Heart left ventricle (tissue), 16 donors: ENCODE measurements at places on chromosomes 4 and X. TPM values are rescaled to one million over a fixed set of nuclear protein-coding genes. Genes with fewer than 3 reads are reported as not detected.

The UGT2A1 gene
- polyA plus RNA-seq = not detected

The GPAT3 gene
- polyA plus RNA-seq = 21.3 TPM

The CFP gene
- 1.6 TPM for polyA plus RNA-seq

The TAPT1 gene
- 12.3 TPM for polyA plus RNA-seq

The NAP1L3 gene
- polyA plus RNA-seq = 1.1 TPM

The PGK1 gene
- polyA plus RNA-seq = 76.5 TPM

The ZBTB49 gene
- polyA plus RNA-seq = 1.1 TPM

The ASB11 gene
- 21.0 TPM for polyA plus RNA-seq

The EOLA1 gene
- polyA plus RNA-seq = 45.6 TPM

The SEC24D gene
- 19.0 TPM for polyA plus RNA-seq

The LETM1 gene
- 47.4 TPM for polyA plus RNA-seq

The FGD1 gene
- polyA plus RNA-seq = 4.2 TPM

GRCh38 chr4:114267976-114268375 lies 288.5 kb upstream of the ARSJ start:
- no peak for DNase-seq

- no peak for DNase-seq
These were observed 114.8 kb upstream of the MED14 start for GRCh38 chrX:40849906-40850823.

DNA sequence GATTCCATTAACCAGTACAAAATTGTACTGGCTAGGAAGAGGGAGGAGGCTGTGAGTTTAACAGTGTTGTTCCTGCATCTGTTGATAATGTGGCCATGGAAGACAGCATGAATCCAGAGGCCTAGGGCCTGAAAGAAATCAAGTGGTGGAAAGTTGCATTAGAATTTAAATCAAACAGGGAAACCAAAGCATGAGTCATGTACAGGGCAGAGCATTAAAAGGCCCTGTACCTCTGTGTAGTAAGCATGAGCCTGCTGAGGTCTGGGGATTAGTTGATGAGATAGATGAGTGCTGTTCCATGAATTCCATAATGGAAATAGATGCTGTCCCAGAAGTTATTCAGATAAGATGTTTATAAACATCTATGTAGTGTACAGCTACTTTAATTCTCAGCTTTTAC lies 58.3 kb downstream of the MID1IP1 start:
- DNase-seq = no peak

DNA sequence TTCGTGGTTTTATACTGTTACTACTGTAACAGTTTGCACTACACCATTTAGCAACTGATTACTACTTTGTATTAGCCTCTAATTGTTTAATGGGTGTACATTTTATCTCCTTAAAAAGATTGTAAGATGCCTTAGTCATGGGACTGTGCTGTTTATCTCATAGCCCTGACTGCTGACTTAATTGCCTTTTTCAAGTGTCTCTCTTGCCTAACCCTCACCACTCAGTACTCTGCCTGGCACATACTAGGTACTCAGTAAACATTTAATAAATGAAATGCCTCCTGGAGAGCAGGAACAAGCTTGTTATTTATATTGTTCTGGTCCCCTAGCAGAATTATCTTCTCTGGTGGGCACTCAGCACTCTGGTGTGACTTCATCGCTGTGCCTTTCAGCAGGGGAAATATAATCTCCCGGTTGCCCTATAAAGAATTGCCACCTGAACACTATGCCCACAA lies 1.7 kb upstream of the STIM2 start:
- no peak for DNase-seq

GRCh38 chrX:3529466-3530010 lies 183.1 kb upstream of the MXRA5 start:
- no peak for DNase-seq

GRCh38 chr4:80613470-80613869 lies 277.9 kb downstream of the CFAP299 start:
- no peak for DNase-seq

GRCh38 chr4:143084566-143084965 lies 100.2 kb upstream of the USP38 start:
- DNase-seq = no peak

DNA sequence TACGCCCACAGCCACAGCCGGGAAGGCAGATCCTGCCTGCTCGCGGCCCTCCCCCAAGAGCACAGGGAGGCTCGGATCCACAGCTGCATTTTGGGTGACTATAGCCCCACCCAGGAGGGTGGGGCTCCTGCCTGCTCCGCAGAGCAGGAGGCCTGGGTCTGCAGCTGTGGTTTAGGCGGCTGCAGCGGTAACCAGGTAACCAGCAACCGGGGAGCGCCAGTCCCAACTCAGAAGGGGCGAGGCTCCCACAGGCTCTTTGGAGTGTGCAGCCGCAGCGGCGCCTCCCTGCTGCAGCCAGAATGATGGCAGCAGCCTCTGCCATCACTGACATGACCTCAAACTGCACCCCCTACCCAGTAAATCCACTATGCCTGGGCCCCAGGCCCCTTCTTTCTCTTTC lies 148.0 kb upstream of the F9 start:
- no peak for DNase-seq

DNA sequence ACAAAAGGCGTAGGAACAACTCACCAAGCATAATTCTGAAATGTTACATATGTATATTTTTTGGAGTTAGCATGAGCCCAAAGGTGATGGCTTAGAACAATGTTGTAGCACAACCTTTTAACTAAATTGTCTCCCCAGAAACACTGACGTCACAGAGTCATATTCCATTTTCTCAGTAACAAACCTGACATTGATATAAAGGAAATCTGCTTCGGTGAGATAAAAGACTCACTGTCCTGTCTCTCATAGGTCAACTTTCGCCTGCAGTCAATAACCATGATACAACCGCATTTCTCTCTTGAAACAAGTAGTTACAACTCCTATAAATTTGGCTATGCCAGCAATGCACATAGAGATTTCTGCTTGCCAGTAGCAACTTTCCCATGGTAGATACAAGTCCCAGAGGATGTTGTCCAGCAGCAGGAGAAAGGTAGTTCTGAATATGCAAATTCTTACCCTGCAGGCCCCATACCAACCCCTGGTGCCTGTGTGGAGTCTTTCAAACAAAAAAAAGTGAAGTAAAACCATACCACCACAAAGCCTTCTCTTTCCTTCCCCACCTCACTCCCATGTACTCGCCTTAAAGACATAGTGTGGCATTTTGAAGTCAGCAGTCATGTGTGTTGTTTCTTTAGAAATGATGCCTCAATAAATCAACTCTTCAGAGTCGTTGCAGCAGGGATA lies 47.9 kb downstream of the MTM1 start:
- DNase-seq = no peak

DNA sequence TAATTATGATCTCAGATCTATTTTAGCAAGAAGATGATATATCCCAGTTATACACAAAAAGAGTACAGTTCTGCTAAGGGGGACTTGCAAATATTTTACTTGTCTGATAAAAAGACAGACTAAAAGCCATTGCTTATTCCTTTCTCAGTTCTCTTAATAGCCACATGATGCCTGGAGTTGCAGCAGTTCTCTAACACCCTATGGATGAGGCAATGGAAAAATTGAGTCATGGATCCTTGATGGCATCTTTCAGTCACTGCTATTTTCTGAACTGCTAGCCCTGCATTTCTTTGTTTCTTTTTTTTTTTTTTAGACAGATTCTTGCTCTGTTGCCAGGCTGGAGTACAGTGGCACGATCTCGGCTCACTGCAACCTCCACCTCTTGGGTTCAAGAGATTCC lies 1956.7 kb downstream of the C4orf33 start:
- DNase-seq = no peak

DNA sequence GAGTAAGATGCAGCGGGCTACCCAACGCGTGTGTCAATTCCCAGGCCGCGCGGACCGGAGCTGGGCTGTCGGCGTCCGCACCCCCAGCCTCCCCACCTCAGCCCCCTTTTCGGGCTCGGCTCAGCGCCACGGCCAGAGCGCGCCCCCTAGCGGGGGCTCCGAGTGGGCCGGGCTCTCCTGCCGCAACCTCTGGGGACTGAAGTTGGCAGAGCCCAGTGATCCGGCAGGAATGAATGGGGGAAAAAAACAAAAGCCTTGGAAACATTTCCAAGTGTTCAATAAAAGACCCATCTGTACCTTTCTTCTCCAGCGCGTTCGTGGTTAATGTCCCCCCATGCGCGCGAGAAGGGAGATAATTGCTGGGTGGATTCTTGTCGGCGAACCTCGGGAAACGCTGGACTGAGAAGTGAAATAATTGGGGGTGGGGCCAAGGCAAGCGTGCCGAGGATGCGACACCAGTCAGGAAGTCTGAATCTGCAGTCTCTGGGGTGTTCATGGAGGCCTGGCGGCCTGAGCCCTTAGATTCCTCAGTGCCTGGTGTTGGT lies 5.2 kb upstream of the ARX start:
- DNase-seq = no peak

- DNase-seq = no peak
These were observed 345.7 kb upstream of the FAT1 start for GRCh38 chr4:187069398-187069797.

DNA sequence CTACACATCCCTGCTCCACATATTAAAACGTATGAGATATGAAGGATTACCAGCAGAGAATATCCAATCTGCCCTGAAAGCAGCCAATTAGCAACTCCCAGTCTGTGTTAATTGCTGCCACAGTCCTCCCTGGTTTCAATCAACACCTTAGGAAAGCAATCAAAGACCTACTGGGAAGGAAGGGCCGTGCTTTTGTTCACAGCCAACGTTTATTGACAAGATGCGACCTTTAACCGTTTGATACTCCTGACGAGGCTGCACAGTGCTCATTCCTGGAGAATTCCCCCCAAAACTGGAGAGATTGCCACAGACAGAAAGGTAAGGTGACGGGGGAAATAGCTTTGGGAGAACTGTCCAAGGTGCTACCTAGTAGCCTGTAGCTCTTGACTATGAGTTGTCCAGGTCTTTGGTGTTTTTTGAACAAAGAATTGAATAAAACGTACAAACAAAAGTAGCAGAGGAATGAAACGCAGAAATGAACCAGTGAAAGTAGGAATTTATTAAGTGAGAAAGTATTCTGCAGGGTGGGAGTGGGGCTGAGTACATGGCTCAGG lies 596.5 kb downstream of the NLGN4X start:
- DNase-seq = no peak

DNA sequence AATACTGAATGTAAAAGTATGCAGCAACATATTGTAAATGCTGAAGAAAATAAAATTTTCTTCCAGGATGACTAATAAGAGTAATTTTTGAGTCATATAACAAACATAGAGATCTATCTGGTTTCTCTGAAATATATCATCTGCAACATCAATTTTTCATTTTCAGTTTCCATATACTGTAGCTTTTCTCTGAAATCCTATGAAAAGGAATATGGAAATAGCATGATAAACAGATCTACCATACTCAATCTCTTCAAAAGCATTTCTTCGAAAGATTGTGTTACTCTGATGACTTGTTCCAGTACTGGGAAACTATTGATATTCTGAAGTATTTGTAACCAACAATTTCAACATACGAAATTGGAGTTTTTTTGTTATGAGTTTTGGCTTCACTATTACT lies 1156.7 kb downstream of the FAM133A start:
- no peak for DNase-seq

DNA sequence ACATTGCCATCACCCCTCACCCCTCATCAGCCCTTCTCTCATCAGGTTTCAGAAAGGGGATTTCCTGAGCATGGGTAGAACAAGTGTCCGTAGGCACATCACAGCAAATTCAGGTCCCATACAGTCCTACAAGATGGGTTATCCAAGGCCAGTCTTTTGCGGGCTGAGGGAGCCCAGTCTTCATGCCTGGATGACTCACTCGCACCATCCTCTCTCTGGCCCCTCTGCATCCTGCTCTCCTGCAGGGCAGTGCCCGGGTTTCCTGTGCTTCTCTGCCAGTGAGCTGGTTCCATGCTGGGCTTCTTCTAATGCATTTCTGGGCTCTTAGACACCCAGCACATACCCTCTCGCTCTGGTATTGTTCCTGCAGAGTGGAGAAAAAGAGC lies 7.3 kb upstream of the INTS6L start:
- DNase-seq = peak; percentile 18

- no peak for DNase-seq
These were observed 716.4 kb upstream of the HS3ST1 start for GRCh38 chr4:12145106-12145505.

DNA sequence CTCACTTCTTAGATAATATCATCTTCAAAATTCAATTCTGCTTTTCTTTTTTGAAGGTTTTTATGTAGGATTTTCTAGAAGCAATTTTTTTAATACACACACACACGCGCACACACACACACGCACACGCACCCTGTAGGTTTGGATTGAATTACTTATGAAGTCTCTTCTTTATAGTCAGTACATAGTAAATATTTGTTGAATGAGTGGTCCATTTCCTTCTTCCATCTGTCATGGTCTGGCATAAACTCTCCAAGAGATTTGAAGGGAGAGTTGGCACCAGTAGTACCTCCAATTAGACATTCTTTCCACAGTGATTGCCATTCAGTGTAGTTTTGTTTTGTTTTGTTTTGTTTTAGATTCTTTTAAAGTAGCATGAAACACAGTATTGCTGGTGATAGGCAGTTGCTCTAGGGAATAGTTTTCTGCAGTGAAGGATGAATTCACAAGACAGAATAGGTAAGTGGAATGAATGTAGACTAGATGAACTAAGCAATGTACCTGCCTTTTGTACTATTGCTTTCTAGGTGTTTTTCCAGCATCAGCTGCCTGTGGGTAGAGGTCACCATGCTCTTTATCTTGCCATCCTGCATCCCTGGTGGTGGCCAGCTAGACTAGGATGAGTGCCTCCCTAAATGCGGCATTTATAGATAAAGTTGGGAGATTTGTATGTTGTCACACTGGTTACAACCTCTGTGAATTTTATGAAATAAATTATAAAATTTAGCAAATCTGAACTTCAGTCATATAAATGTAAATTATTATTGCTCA lies 20.5 kb downstream of the PDLIM5 start:
- DNase-seq = no peak

- no peak for DNase-seq
These were observed 431 bp downstream of the C4orf50 start for GRCh38 chr4:6017800-6018199.

DNA sequence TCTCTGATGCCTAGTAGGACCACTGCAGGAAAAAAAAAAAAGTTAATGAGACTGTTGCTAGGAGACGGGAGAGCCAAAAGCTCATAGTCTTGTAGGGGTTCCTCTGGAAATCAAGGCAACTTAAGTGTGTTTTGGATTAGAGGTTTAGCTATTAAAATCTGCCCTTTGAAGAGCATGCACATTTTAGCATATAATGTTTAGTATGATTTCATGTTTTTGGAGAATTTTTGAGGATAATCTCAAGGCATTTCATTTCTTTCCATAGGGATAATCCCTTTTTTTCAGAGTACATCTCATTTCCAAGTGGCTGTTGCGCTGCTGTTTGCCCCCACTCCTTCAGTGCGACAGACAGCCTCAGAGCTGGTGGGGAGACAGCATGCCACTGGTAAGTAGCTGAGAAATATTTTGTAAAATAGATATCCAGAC lies at the start of gene LINC00632:
Gene LINC00632 (plus strand): TSS at position 339 of the 426 bp plus-strand sequence.
- DNase-seq = no peak

GRCh38 chr4:165222651-165222994 lies 15.3 kb downstream of the KLHL2 start:
- peak; percentile 30 for DNase-seq

GRCh38 chr4:147971116-147971515 lies 239.2 kb downstream of the ARHGAP10 start:
- DNase-seq = no peak

DNA sequence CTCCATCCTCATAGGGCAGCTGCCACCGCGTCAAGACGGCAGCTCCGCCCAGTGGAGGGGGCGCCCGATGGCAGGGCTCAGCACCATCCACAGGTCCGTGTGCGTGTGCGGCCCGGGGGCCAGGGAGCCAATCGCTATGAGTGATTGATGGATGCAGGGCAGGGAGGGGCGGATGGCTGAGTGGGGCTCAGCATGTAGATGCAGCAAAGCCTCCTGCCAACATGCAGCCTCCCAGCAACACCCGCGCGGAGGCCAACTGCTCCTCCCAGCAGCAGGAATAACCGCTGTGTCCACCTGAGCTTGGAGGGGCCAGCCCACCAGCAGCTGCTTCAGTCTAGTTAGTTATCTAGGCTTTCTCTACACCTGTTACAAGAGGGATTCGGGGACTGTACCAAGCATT lies 77.4 kb downstream of the MTMR1 start:
- no peak for DNase-seq
